Activated CD8-positive, alpha-beta memory T cell treated with anti-CD3 and anti-CD28 coated beads for 1 hour (primary cell): ENCODE measurements at places on chromosomes 5 and 9.

- no peak for DNase-seq
These were observed 410.3 kb upstream of the RGMB start for GRCh38 chr5:98363157-98363556.

- no peak for DNase-seq
These were observed at the start of gene FLT4 for GRCh38 chr5:180649297-180650039. Gene FLT4, minus strand, starts transcription at chr5:180649600. Its CDS starts 55 bp downstream, at chr5:180649545.

DNA sequence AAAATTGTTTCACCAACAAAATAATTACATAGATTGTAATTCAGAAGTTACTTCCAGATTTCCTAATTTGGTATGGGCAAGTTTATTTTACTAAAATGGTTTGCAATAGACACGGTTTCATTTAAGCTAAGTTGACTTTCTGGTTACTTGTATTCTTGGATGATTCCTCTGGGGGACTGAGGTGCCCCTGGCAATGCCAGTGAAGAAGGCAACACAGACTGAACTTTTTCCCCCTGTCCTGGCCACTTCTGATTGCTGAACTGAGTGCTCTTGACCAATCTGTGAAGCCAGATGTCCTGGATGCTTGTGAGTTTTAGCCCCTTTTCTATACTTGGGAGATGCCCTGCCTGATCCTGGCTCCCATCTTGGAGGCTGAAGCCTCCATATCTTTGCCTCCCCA, 66.3 kb upstream of the FANCC start:
- DNase-seq, result no peak

GRCh38 chr9:27151693-27152404, 42.8 kb downstream of the TEK start:
- DNase-seq, result no peak

DNA sequence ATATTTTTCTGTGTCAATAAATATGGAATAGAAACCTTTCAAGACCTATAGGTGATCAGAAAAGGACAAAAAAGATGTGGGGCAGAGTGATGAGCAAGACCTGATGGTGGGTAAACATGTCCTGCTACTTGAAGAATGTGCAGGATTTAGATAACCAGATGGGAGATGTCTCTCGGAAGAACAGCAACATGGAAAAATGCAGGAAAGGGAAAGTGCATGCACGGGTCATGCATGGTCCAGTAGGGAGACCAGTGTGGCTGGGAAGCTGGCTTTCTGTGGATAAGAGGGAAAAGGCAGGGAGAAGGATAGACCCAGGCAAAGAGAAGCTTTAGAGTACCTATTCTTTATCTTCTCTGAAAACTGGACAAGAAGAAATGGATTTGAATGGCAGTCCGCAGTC, 7.1 kb upstream of the CAST start:
- no peak for DNase-seq

GRCh38 chr5:74085186-74085585, 459.2 kb downstream of the ARHGEF28 start:
- DNase-seq, result no peak

DNA sequence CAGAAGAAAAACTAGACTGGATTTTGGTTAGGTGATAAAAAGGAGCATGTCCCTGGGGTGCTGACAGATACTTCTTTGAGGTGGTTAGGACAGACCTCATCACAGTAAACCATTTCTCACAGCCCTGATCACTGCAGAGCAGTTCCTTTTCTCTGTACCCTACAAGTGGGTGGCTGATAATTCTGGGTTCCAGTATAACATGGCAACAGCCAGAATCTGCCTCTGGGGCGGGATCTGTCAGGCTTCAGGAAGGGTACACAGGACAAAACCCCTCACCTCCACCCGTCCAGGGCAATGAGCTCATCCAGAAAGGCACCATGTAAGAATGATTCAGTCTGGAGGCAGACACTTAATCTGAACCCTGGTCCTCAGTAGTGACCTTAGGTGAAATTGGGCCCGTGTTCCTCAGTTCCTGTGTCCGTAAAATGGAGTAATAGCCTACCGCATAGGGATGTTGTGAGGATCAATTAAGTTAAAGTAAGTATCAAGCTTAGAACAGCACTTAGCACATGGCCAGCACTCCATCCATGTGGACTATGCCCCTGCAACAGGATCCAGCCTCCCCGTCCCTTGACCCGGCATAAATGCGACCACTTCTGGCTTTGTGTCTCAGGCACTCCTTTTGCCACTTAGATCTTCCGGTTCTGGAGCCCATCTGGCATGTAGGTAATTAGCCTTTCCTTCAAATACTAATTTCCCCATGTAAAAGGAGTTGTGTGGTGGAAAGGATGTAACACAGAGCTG, 129.2 kb downstream of the LHFPL2 start:
- no peak for DNase-seq
